Effector CD4-positive, alpha-beta T cell (primary cell): ENCODE measurements at places on chromosomes 3 and 15.
A peak's percentile ranks its signal among the peaks of the same experiment; 100 is the strongest.

GRCh38 chr3:142353571-142353970 is 94.3 kb downstream of the XRN1 start:
- DNase-seq = no peak

DNA sequence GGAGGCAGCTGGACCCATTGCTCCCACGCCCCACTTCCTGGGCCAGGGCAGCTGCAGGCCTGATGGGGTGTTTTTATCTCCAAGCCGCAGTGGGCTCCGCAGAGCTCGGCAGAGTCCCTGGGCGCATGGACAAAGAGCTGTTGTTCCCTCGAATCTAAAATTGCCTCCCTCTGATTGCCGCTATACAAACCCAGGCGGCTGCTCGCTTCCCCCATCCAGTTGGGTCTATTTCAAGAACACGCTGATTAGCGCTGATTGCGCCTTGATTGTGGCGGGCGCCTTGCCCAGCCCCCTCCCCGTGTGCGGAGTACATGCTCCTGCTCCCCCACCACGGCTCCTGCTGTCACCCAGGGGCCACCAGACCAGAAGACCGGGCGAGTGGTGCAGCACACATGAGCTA is 43.4 kb upstream of the SLC6A1 start:
- DNase-seq = no peak

DNA sequence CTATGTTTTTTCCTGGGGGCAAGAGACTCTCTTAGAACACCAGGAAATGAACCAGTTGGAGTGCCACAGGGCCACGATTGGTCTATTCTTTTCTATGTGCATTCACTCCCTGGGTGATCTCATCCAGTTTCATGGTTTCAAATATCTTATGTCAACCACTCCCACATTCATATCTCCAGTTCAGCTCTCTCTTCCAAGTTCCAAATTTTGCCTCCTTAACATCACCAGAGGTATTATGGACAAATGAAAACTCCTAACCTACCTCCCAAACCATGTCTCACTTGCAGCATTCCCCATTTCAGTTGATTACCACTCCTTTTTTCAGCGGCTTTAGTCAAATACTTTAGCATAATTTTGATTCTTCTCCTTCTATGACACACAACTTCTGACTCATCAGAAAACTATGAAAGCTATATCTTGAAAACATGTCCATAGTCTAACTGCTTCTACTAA is 203.1 kb upstream of the SEMA6D start:
- no peak for DNase-seq

DNA sequence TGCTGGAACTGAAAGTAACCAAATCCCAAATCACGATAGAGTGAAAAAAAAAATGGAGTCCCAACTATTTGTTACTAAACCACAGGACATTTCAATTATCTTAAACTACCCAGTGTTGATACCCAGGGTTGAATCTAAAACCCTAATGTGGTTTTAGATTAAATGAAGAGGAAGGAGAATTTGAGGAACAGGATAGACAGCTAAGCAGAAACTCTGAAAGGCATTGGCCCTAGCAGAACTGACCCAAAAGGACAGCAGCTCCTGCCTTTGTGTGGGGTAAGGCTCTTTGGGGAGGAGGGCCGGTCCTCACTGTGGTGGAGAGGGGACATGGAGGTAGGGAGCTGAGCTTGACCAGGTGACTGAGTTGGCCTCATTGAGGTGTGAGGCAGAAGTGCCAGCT is 30.7 kb upstream of the SNRK start:
- DNase-seq = no peak

DNA sequence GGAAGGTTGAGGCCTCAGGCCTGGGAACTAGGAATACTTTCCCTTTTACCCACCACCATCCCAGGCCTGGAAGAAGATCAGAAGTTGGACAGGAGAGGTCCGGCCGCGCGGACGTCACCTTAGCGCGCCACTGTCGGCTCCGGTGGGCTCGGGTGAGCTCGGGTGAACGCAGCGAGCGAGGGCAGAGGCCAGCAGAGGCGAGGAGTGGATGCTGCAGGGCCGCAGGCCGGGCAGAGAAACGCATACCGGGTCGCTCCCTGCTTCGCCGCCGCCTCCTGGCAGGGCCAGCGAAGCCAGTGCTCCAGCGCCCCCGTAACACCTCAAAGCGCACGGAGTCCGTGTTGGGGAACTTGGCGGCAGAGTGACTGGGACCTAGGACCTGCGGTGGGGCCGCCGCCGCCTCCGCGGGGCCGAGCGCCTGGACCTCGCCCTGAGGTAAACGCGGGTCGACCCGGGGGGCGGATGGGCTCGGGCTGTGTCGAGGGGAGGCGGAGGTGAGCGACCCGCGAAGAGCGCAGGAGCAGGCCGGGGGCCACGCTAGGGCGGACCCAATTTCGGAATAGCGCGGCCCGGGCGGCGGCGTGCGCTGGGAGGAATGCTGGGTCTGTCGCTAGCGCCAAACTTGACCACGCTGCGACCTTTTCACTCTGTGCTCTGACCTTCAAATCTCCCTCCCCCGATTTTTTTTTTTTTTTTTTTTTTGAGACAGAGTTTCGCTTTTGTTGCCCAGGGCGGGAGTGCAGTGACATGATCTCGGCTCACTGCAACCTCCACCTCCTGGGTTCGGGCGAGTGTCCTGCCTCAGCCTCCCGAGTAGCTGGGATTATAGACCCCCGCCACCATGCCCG is 1.6 kb downstream of the CYP11A1 start:
- DNase-seq = no peak

GRCh38 chr3:141441381-141442364 is 45.2 kb upstream of the RASA2 start:
- DNase-seq = peak; percentile 69

GRCh38 chr15:72042054-72042453 is 75.9 kb downstream of the MYO9A start:
- DNase-seq = no peak

DNA sequence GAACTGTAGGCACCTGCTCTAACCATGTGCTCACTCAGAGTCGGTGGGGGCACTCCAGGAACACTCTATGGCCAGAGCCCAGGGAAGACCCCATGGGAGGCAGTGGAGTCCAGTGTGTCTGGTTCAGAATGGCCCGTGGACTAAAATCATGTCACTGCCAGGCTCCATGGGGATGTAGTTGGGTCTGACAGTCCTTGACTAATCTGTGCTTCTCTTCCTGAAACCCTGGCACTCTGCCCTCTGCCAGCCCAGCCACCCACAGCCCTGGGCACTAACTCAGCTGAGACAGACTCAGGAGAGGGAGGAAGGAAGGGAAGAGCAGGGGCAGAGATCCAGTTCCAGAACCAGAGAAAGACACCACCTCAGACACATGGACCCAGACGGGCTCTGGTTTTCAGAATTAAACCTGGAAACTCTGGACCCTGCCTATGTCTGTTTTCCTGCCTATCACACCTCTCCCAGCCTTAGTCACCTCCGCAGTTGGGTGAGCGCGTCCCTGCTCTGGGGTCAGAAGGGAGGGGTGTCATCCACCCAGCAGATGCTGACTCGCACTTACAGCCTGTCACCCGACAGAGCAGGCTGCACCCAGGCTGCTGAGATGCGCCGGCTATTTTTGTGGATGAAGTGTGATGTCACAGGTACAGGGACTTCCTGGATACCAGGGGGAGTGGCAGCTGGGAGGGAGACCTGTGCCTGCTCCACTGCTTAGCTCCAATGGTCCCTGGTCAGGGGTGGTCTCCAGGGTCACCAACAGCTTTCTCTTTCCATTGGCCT is 56.8 kb upstream of the INSYN1 start:
- DNase-seq = no peak

GRCh38 chr3:112042842-112043280 is 8.3 kb downstream of the TMPRSS7 start:
- no peak for DNase-seq

- DNase-seq = no peak
Observed at GRCh38 chr3:152717252-152717651, 117.7 kb upstream of the P2RY1 start.

GRCh38 chr15:31302029-31302657 is 24.5 kb upstream of the KLF13 start:
- DNase-seq = no peak

GRCh38 chr15:70717237-70717793 is 46.0 kb downstream of the UACA start:
- no peak for DNase-seq

- peak; percentile 55 for DNase-seq
Observed at GRCh38 chr3:48400824-48401433, 28.9 kb downstream of the FBXW12 start.

DNA sequence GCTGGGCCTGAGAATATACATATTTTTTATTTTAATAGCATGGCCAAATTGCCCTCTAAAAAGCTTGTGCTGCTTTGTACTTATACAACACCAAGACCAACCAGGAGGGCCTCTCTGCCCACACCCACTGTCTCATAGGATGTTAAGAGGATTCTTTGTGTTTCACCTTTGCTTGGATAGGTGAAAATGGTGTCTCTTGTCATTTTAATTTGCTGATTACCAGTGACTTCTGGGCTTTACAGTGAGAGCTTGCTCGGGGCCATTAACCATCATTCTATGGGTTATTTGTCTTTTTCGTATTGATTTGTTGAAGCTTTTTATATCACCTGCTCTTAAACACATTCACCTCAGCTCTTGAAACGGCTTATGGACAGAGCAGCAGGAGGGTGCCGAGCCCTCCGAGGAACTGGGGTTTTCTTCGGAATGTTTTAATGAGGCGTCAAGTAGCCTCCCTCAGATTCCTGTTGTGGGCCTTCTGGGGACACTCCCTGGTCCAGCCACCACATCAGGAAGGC is 10.5 kb downstream of the PTH1R start:
- DNase-seq = no peak

GRCh38 chr15:71115567-71116351 is 488 bp downstream of the THSD4 start:
- no peak for DNase-seq

DNA sequence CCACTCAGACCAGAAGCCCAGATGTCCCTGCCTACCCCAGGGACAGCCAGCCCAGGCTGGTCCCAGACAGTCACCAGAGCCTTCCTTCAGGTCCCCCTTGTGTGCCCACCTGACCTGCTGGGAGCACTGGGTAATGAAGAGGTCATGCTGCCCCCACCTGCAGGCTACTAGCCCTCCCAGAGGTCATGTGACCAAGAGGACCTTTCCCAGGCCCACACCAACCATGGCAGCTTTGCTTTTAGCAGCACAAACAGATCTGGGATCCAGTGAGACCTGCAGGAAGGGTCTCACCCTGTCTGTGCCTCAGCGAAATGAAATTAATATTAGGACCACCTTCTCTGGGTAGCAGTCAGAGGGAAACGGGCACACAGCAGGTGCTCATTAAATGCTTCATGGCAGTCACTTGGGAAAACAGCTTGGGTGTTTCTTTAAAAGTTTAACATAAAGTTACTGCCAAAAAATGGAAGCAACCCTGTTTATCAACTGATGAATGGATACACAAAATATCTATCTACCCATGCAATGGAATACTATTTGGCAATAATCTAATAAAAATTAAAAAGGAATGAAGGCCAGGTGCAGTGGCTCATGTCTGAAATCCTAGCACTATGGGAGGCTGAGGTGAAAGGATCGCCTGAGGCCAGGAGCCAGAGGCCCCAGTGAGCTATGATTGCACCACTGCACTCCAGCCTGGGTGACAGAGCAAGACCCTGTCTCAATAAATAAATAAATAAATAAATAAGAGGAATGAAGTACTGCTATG is 43.7 kb downstream of the DNAJB8 start:
- DNase-seq = no peak

- DNase-seq = no peak
Observed at GRCh38 chr3:124850212-124850611, 37.0 kb downstream of the ITGB5 start.

DNA sequence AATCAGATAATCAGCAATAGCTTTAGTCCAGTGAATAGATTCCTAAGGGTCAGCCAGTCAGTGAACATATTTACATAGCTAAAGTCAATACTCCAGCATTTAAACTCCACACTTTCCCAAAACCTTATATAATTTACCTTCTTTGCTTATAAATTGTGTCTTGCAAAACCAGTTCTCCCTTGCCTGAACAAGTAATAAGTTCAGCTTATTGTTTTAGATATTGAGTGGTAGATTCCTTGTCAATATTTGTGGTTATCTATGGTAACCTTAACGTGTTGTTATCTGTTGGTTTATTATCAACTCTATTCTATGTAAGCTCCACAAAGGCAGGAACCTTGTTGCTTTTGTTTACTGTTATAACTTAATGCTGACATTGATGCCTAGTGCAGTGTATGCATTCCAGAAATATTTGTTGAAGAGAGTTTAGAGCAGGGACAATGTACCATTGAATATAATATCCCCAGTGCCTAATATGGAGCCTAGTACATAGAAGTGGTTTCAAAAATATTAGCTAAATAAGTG is 24.0 kb downstream of the PLSCR5 start:
- no peak for DNase-seq

- no peak for DNase-seq
Observed at GRCh38 chr15:97037080-97037479, 706.6 kb downstream of the NR2F2 start.

DNA sequence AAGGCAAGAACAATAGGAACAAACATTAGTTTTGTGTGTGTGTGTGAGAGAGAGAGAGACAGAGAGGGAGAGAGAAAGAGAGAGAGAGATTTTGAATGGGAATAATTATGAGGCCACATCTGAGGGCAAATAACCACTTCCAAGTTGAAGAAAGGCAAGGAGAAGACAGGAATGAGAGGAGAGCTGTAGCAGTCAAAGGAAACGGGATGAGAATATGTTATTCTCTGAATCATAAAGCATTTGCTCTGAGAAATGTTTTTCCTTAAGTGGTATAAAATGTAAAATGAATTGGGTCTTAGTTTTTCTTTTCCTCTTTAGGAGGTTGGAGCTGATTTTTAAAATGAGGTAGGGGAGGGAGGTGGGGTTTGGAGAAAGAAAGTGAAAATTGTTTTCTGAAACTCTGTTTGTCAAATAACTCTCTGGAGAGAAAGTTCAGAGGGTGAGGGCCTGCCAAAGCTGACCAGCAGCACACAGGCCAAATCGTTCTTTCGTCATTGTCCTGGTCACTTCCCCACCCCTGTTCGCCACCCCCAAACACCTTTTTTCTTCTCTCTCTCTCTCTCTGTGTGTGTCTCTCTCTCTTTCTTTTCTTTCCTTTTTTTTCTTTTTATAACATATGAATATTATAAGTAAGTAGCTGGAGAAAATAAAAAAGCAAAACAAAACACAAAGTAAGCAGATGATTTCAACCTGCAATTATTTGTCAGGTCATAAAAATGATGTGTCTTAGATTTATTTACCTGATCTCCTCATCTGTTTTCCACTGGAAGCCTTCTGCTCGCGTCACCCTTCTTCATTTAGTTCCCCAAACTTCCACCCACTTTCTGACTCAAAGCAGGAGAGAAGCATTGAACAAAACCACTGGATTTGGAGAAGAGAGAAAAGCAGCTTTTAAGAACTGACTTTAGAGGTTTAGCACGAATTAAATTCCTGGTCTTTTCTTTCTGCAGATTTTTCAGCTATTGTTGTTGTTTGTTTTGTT is 110.6 kb downstream of the LPP start:
- DNase-seq = no peak
